ENCODE measurements at places on chromosomes 4 and X.

DNA sequence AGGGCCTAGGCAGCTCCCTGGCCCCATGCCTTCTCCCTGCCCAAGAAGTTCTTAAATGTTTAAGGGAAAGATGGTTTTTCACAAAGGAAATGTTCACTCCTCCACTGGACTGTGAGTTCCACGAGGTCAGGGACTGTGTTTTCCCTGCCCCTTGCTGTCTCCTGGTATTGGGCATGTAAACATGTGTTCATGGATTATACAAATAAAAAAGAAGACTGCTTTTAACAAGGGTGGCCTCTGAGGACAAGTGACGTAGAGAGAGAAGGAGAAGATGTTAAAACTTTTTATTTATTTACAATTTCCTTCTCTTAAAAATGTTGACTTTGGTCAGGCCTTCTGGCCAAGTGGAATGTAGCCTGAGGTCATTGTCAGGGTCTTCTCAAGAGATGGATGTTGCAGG lies 66.0 kb downstream of the FHDC1 start:
- no peak for DNase-seq

DNA sequence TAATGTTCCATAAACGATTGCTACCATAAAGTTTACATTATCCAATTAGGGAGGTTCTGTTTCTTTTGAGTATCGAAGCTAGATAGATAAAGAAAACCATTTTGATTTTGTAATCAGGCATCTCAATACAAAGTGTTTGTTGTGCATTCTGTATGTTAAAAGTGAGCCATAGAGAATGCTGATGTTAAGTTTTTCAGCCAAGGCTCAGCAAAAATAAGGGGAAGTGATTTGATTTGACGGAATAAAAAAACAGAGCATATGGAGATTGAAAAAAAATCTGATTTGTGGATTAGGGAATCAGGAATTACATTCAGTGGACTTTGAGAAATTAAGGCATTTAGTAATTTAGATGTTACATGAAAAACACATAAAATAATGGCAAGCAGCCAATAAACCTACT lies 314.8 kb downstream of the PPP3CA start:
- no peak for DNase-seq

- no peak for DNase-seq
Observed at GRCh38 chr4:16663732-16664131, 234.7 kb downstream of the LDB2 start.

DNA sequence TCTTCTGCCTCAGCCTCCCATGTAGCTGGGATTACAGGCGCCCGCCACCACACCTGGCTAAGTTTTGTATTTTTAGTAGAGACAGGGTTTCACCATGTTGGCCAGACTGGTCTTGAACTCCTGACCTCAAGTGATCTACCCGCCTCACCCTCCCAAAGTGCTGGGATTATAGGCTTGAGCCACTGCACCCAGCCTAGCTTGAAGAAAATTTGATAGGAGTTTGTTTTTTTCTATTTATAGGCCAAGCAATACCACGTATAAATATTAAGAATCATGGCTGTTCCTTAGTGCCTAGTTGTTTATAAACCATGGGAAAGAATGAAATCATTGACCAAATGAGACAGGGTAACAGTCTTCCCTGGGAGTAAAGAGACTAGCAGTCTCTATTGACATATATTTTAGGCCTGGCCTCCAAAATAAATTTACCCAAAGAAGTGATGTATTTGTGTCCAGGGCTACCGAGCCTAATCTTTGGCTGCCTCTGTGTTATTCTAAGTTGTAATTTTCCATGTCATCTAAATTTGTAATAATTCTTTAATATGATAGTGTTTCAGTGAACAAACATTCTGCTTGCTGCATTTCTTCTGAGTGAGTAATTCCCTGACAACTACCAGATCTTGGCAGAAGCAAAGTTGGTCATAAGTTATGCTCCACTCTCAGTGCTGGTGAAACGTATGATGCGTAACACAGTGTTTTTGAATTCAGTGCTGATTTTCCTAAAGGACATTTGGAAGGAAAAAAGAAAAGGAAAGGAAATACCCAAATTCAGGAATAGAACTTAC lies 10.3 kb downstream of the PKD2 start:
- peak; percentile 99 for DNase-seq

DNA sequence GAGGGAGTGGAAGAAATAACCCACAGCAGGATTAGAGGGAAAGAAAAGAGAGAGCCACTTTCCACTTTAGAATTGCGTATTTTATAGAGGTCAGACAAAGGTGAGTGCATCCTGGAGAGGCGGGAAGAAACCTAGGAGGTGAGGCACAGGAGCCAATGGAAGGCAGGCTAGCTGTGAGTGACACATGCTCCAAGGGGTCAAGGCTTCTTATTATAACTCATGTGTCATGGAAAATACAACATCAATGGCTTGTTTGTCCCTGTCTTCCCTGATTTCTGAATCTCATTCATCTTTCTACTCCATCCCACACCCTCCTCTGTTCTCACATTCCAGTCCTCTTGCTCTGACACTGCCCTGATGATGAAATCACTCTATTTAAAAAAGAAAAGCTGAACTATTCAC lies 14.4 kb downstream of the ANXA3 start:
- DNase-seq: peak; percentile 76

DNA sequence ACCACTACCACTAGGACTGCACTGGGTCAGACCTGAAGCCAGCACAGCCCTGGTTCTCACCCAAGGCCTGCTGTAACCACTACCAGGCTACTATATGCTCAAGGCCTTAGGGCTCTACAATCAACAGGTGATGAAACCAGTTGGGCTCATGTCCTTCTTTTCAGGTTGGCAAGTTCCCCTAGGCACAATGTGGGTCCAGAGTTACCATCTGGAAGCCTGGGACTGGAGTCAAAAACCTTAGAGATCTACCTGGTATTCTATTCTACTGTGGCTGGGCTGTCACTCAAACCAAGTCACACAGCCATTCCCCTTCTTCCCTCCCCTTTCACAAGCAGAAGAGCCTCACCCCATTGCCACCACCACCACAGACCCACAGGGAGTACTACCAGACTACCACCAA lies 175.6 kb downstream of the RELL1 start:
- no peak for DNase-seq

All from amniotic epithelial cell (primary cell).